ENCODE measurements at places on chromosomes 6 and 20. TPM values are rescaled to one million over a fixed set of nuclear protein-coding genes. Genes with fewer than 3 reads are reported as not detected.
A peak's percentile ranks its signal among the peaks of the same experiment; 100 is the strongest.

DNA sequence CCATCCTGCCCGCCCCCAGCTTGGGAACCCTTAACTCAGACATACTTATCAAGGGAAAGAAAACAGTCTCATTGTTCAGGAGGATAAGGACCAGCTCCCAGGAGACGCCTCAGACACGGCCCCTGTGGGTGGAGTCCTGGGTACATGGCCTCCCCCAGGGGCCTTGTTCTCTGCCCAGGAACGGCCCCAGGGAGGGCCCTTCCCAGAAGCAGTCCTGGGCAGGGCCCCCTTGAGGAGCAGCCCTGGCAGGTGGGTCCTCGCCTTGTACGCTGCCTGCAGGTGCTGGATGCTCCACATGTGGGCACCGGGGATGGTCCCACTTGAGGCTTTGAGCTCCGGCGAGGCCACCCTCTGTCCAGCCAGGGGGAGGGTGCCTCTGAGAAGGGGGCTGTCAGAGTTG is 4.5 kb upstream of the GATA5 start:
- DNase-seq = no peak

GRCh38 chr20:37576911-37577310 is 49.2 kb upstream of the BLCAP start:
- DNase-seq = no peak

- no peak for DNase-seq
Observed at GRCh38 chr20:61875996-61876395, 189.7 kb downstream of the TAF4 start.

DNA sequence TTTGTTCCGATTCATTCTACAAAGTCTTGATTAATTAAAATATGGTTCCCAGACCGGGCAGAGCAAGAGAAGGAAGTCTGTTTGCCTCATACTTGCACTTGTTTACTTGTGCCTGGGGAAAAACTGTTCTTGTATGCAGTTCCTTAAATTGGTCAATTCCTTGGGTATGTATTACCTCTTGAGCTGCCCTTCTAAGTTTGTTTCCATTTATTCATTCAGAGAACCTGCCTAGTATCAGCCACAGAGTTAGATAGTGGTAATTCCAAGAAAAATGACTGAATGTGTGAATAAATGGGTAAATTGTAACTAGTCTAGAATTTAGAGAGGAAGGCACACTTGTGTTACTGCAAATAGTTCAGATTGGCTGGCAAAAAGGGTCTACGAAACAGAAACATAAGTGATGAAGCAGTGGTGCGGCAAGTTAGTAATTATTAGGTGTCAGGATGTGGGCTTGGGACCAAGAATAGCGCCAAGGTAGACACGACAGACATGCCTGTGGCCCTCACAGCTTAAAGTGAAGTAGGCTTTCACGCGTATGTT is 525 bp upstream of the MAK start:
- DNase-seq = no peak

DNA sequence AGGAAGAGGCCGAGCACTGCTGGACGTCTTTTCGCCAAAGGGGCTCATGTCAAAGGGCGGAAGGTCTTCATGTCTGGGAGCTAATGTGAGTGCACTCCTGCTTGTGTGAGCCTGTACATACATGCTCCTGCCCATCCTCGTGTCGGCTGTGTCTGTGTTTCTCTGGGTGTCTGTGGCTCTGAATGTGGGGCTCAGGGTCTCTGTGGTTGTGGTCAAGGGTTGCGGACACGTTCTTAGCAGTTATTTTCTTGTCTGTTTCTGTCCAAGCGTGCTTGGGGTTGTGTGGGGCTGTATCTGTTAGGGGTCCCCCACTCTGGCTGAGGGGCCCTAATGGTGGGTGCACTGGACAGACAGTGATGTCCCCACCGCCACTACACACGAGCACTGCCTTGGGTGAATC is 2.9 kb downstream of the AVP start:
- DNase-seq = no peak

- DNase-seq = no peak
Observed at GRCh38 chr6:143774347-143774746, 68.8 kb upstream of the LTV1 start.

GRCh38 chr20:17895641-17896171 is 72.9 kb downstream of the SNX5 start:
- peak; percentile 53 for DNase-seq

- no peak for DNase-seq
Observed at GRCh38 chr20:58883241-58883691, 30.8 kb downstream of the GNAS start.

DNA sequence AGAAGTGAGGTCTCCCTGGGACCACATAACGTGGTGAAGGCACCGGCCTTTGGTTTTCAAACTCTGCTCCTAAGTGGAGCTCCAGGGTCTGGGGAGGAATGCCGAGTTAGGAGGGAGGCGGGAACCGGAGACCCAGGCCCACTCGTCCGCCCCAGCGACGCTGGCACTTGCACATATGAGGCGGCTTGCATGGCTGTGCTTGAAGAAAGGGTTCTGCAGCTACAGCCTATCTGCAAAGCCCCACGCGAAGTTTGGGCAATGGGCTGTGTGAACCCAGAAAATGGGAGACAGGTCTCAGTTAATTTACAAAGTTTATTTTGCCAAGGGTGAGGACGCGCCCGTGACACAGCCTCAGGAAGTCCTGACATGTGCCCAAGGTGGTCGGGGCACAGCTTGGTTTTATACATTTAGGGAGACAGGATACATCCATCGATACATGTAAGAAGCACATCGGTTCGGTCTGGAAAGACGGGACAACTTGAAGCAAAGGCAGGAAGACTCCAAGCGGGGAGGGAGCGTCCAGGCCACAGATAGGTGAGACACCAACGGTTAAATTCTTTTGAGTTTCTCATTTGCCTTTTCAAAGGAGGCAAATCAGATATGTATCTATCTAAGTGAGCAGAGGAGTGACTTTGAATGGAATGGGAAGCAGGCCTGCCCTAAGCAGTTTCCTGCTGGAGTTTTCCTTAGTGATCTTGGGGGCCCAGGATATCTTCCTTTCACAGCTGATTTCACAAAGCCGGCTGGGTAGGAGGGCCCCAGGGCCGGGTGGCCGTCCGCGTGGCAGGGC is 782 bp upstream of the PCMTD2 start:
- no peak for DNase-seq

GRCh38 chr6:125393449-125393858 is 91.7 kb upstream of the HDDC2 start:
- DNase-seq = peak; percentile 26

- no peak for DNase-seq
Observed at GRCh38 chr20:63394069-63394919, 33.1 kb upstream of the CHRNA4 start.

GRCh38 chr6:157974967-157975366 is 6.7 kb upstream of the SYNJ2 start:
- no peak for DNase-seq

DNA sequence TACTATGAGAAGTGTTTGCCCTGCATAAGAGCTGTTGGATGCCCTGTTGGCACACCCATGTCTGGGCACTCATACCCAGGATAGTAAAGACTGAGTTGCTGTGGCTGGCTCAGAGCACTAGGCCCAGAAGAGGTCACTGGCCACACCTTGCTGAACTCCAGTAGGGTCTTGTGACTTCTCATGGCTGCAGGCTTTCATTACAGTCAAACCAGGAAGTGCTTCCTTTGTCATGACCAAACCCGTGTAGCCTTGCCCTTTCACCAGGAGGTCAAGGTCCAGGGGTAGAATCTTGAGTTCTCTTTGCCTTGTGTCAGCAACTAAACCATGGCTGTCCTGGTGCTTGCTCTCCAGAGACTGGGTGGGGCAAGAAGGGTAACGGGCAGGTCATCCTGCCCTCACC is 49.5 kb downstream of the CD164 start:
- DNase-seq = no peak

The TRAM2 gene
- total RNA-seq = 5.0 TPM

The BACH2 gene
- 65.8 TPM for total RNA-seq

The VNN1 gene
- total RNA-seq = not detected

DNA sequence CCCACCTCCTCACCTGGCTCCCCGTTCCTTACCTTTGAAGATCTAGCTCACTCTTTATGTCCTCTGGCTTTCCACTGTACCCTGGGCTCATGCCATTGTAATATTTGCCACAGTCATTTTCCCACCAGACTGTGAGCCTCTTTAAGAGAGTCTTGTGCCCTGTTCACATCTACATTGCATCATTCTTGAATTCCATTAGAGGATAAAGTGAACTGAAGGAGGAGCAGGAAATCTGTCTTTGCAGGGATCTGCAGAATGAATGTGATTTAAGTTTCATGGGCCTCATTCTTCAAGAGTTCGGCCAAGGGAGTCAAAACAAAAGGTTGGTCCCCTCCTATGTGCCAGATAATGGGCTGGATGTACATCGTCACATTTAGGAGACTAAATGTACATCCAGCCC is 272.6 kb upstream of the CITED2 start:
- DNase-seq = no peak

DNA sequence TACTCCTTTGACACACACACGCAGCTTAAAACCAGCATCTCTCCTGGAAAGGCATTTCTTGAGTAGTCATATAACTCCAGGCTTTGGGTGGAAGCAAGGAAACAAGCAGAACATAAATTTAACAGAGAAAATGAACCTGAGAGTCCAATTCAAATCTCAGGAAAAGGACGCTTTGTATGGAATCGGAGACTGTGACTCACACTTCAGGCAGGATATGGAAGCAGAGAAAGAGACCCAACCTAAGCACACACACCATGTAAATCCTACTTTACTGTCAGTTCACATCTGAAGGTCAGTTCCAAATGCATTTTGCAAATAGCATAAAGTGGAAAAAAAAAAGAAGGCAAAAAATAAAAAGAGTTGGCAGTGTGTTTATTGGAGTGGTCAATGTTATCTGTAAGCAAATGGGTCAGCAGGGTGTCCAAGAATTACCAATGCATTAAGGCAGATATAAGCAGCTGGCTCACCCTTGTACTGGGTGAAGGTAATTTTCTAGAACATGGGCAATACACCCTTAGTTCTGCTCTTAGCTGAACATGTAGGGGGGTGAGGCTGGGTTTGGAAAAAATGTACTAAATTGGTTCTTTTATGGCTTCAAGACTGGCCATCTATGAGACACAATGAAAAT is 283.7 kb upstream of the NT5E start:
- no peak for DNase-seq

- no peak for DNase-seq
Observed at GRCh38 chr6:158707120-158707820, 57.4 kb downstream of the SYTL3 start.

- DNase-seq = no peak
Observed at GRCh38 chr6:168374541-168375071, 55.0 kb upstream of the DACT2 start.

GRCh38 chr6:79878142-79878748 is 69.1 kb downstream of the ELOVL4 start:
- DNase-seq = no peak

The CAGE1 gene
- 0.17 TPM for total RNA-seq

The SLC35D3 gene
- not detected for total RNA-seq

- no peak for DNase-seq
Observed at GRCh38 chr6:6823568-6824224, 235.2 kb downstream of the LY86 start.

DNA sequence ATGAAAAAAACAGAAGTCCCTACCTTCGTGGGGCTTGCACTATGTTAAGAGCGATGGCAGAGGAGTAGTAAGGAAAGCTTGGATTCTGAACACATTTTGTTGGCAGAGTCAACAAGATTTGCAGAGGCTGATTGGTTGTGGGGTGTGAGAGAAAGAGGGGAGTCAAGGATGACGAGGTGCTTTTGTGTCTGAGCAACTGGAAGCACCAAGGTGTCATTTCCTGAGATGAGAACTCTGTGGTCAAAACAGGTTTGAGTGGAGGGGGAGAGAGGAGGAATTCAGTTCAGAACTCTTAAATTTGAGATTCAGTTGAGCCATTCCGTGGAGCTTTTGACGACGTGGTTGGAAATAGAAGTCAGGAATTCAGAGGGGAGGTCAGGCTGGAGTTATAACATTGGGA is 3.5 kb downstream of the OCSTAMP start:
- DNase-seq = no peak

DNA sequence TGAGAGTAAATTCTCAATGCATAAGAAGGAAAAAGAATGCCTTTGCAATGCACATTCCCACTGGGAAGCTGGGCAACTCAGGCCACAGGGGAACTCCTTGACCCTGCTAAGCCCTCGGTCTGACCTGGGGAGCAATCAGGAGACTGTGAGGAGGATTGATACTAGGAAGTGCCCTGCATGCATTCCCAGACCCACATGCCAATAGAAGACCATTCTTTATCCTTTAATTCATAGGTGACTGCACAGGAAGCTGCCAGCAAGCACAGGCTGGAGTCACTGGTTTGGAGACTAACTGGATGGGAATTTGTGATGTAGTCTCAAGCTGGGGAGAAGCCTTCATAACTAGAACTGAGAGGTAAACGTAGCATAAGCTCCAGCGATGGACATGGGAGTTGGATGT is 1012.7 kb downstream of the EYS start:
- no peak for DNase-seq

DNA sequence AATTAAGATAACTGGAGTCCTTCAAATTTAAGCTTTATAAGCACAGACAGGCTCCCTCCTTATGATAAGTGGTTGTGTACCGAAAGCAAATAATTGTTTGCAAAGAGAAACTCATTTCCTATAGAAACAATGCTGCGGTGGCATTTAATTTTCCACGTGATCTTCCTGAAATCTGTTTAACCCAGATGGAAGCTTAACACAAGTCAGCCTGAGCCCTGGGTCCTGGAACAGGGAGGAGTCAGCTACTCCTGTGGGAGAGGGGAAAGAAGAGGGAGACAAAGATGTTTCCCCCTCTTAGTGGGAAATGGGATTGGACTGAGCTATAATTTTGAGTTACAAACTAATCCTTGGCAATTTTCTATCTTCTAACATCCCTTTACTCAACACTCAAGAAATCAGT is 136.5 kb downstream of the ELOVL4 start:
- DNase-seq = no peak

The CRISP2 gene
- total RNA-seq = not detected

- DNase-seq = no peak
Observed at GRCh38 chr6:85390775-85391174, 59.1 kb upstream of the NT5E start.

DNA sequence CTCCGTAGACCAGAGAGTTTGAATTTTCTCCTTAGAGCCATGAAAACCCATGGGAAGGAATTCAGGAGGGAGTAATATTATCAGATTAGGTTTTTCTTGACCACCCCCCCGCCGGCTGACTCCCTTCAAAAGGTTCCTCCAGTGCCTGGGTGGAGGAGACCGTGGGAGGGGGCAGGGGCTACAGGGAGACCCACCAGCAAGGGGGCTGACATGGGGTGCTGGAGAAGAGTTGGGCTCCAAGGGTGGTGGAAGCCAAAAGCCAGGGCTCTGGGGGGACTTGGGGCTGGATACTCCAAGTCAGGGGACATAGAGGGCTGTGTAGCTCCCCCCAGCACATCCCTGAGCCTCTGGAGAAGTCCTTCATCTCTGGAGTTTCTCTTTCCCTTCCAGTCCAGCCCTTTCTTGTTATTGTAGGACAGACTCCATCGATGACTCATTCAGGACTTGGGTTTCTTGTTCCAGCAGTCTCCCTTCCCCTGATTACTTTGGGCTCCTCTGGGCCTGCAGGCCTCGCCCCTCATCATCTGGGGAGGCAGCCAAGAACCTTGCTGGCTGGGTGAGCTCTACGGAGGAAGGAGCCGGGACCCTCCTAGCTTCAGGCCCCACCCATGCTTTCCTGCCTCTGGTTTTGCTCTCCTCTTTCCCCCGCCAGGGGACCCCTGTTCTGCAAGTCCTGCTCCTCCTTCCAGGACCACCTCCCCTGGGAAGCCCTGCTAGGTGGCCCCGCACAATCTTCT is 10.5 kb upstream of the KIAA1755 start:
- no peak for DNase-seq
